ENCODE measurements at places on chromosomes 4 and X. TPM values are rescaled to one million over a fixed set of nuclear protein-coding genes. Genes with fewer than 3 reads are reported as not detected.

FGF13 gene
- not detected for total RNA-seq

C4orf50 gene
- total RNA-seq: not detected

PCSK1N gene
- 44.8 TPM for total RNA-seq

SYP gene
- total RNA-seq: 3.1 TPM

STPG2 gene
- total RNA-seq: not detected

AMBN gene
- not detected for total RNA-seq

ANKRD37 gene
- 3.4 TPM for total RNA-seq

COMMD8 gene
- total RNA-seq: 11.3 TPM

DTHD1 gene
- total RNA-seq: not detected

PAK3 gene
- total RNA-seq: not detected

HSFX2 gene
- 0.08 TPM for total RNA-seq

ETNPPL gene
- total RNA-seq: not detected

All from A549 treated with CpdA at 1 μM for 4 hours (cell line).